NAMALWA (cell line): ENCODE measurements at places on chromosomes 11 and 22.

DNA sequence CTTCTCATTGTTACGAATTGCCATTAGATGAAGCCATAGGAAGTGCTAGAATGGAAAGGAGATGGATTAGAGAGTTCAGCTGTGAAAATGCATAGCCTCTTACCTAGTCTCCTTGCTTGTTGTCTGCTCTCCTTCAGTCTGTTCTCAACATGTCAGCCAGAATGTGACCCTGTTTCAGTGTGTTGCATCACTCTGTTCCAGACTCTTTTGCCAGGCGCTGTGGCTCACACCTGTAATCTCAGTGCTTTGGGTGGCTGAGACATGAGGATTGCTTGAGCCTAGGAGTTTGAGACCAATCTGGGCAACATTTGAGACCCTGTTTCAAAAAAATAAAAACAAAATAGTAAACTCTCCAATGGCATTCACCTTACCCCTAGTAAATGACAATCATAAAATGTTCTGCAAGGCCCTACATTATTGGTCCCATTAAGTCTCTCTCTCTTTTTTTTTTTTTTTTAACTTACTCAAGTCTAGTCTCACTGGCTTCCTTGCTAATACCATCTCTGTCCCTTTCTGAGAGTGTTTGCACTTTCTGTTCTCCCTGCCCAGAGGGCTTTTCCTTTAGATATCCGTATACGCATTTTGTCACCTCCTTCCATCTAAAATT lies 39.4 kb downstream of the CYP2R1 start:
- DNase-seq, result peak; percentile 5

DNA sequence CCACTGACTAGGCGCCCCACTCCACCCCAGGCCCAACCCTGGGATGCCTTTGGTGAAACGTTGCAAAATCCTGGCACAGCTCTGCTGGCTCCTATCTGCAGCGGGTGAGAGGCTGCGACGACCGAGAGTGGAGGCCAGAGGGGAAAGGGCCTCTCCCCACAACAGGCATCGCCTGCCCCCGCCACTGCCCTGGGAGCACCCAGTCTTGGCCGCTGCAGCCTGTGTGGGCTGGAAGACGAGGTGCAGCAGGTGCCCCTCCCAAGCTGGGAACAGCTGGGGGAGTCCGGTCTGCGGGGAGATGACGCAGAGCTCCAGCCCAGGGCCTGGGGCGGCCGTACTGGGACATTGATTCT lies 4.2 kb upstream of the PIM3 start:
- DNase-seq, result no peak

DNA sequence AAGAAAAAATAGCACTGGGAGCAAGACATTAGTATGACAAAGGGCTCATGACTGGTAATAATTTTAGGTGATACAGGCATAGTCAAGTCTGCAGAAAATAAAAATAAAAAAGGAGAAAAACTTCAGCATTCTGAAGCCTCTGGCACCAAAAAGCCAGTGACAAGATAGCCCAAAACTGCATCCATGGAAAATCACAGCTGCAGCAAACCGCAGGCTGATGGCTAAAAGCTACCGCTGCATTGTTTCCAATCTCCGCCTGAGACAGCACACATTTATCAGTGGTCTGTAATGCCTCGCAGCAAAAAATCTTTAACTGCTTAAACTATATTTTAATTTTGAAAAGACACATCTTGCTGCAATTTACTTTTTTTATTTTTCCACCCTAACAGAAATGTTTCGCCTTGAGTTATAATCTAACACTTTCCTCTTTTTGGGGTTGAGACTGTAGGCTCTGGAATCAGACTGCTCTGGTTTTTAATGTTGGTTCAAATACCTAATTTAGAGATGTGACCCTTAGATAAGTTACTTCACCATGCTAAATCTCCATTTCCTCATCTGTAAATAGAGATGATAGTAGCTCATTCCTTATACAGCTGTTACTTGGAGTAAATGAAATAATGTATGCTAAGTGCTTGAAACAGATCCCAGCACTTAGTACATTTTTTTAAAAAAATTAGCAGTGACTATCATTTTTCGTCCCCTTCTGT lies 42.0 kb upstream of the FIBIN start:
- no peak for DNase-seq

DNA sequence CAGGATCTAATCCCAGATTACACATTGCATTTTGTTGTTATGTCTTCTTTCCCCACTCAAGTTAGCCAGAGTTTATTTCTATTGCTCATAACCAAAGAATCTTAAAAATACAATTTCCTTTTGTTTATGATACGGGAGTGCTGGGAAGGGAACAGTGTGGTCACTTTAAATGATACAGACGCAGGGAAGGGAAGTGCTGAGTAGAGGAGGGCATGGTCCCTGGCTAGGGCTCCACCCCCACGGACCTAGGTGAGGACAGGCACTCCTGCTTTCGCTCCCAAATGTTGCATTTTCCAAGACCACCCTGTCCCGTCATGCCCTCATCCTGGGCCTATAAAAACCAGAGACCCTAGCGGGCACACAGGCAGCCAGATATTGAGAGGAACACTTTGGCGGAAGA lies 30.6 kb upstream of the NARS2 start:
- no peak for DNase-seq

DNA sequence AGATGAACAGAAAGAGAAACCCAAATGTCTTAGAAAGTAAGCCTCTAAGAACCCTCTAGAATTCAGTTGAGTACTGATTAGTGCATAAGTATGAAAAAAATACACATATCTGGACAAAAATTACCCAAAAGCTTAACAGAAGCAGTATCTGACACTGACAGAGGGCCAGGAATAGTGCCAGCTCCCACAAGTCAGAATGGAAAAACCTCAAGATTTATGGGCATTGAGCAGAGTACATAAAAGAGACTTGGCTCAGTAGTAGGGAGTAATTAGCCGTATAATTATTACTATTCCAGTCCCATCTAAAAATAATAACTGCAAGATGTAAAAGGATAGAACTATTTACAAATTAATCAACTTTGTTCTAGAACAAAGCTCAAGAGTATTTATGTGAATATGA lies 834.5 kb downstream of the FAM181B start:
- no peak for DNase-seq

GRCh38 chr11:3119141-3119821 lies 45.8 kb downstream of the OSBPL5 start:
- no peak for DNase-seq

GRCh38 chr11:131038597-131038996 lies 122.3 kb upstream of the SNX19 start:
- peak; percentile 38 for DNase-seq

GRCh38 chr11:95716266-95716665 lies 73.3 kb downstream of the FAM76B start:
- no peak for DNase-seq

- DNase-seq, result no peak
Measured at GRCh38 chr11:105799728-105800462, 190.0 kb downstream of the GRIA4 start.

DNA sequence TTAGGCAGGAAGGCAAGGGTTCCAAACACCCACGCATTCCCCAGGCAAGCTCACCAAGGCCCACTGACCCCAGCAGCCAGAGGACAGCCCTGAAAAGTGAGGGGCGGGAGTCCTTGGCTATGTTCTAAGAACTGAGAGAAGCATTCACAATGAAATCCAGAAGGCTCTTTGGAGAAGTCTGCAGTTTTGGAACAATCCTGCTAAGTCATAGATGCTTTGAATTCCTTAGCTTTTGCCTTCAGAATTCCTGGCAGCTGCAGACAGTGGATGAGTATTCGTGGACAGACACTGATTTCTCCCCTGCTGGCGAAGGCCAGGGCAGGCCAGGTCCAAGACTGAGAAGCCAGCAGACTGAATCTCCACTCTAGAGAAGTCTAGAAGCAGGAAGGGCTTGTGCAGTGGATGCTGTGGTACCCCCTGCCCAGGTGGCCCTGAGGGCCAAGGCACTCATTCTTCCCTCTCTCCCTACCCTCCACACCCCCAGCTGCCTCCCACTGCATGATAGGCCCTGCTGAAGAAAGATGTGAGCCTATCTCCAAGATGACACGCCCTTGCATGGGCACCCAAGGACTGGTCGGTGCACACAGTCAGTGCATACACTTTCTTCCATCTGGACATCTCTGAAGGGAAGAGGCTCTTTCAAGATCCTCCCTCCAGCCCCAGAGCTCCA lies 133.2 kb upstream of the TEAD1 start:
- no peak for DNase-seq

DNA sequence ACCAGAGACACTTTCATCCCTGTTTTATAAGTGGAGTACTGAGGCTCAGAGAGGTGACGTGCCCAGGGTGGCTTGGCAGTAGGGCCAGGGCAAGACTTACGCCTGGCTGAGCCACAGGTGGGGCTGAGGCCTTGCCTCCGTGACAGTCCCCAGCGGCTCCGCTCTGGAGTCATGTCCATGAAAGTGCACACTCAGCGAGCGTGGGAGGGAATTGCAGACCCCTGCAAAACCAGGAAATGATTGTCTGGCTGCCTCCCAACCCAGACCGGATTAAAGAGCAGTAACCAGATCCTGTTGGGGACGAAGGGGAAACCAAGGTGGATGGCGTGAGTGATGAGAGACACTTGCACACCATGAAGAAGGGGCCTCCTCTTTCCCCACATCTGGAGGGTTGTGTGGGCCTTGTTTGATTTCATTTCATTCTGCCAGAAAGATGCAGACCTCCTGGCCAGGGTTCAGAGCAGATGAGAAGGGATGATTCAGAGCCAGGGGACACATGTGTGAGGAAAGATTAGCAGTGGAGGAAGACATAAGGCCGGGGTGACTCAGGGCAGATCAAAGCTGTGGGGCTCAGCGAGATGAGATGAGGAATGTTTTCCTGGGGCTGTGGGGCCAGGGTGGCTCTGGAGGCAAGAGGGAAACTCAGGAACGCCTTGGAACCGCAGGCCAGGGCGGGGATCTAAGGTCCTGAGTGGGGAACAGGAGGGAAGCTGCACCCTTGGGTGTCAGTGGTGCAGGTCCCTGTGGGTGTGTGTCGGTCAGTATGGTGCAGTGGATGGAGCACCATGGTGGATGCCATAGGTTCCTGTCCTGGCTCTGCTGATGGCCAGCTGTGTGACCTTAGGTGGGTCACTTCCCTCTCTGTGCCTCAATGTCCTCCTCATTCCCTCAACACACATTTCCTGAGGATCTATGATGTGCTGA lies 29.9 kb upstream of the LRRC32 start:
- no peak for DNase-seq

DNA sequence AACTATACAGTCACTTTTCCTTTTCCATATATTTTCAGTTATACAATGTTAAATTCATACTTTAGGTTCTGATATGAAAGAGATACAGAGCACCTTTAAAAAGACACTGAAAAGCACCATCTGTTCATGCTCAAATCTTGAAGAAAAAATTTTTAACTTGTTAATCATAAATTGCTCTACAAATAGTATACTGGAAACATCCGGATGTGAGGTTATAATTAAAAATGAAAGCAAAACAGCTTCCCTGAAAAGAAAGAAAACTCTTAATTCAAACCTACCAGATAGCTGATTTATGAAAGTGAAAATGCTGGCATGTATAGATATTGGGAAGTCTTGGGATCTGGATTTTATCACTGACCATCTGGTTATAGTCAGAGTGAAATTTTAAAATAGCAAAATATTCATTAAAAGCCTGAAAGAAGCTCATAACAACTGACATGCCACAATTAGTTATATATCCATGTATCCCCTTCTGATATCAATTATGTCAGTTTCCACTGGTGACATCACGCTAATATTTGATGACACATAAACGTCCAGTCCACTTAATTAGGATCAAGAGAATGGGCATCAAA lies 740.0 kb downstream of the DLG2 start:
- DNase-seq, result no peak

DNA sequence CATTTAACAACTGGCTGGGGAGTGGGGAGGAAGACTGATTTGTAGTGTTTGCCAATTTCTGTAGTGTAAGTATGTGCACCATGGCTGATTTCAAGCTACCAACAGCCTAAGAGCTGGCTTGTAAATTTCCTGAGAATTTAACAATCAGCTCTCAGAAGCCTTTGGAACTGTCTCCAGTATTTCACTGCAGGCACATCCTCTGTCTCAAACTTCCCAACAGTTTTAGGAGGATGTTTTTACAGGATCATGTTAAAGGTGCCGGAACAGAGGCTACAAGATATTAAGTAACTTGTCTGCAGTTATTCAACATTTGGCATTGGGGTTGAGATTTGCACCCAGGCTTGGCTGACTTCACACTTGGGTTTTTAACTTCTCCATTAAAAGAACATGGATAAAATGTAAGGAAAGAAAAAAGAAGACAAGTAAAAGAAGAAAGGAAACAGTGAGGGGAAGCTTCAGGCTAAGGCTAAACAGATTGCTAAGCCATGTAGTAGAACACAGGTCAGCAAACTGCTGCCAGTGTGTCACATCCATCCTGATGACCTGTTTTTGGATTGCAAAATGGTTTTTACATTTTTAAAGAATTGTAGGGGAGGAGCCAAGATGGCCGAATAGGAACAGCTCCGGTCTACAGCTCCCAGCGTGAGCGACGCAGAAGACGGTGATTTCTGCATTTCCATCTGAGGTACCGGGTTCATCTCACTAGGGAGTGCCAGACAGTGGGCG lies 204.8 kb upstream of the SESN3 start:
- DNase-seq, result no peak

- DNase-seq, result no peak
Measured at GRCh38 chr22:26894362-26894761, 237.0 kb downstream of the MIAT start.

DNA sequence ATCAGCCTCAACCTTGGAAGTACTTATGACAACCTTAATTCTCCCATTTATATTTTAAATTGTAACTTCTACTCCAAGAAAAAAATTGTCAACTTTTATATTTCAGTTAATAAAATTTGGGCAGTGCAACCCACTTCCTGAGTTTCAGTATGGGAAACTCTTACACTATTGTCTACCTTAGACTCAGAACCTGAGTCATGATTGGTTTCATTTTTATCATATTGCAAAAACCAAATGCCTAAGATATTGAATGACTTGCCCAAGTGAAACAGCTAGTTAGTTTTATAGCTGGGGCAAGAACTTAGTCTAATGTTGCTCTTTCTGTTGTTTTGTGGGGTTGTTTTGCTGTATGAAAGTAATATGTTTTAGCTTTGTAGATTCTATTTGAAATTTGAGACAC lies 334.0 kb upstream of the ARHGAP42 start:
- DNase-seq, result no peak
